ENCODE measurements at places on chromosomes 1 and 21. TPM values are rescaled to one million over a fixed set of nuclear protein-coding genes. Genes with fewer than 3 reads are reported as not detected.

DNA sequence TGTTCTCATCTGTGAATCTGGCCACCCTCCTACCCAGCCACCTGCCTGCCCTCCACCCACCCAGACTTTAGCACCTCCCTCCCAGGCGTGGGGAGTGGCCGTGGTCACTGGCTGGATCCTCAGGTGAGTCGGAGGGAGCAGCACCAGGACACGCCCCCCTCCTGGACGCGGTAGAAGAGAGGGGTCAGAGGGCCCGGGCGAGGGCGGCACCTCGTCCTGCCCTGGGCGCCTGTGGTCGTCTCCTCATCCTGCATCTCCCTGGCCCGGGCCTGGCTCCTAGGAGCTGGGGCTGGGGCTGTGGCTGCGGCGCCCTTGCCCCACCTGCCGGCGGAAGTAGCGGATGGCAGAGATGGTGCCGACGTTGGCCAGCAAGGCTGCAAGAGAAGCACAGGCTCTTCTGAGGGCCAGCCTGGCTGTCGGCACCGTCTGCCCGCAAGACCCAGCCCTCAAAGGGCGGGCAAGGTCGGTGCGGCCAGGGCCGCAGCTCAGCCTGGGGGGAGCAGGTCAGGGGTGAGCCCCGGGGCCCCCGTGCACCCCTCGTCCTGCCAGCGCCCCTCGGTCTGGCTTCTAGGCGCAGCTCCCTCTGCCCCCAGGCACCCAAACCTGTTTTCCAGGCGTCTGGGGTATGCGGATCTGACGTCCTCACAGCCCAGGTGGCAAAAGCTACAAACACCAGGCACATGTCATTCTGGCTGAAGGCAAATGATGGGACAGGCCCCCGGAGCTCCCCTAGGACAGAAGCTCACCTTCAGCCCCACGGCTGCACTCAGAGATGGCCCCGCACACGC is 5.8 kb downstream of the PERM1 start:
- peak; percentile 58 for DNase-seq

GRCh38 chr1:93344484-93344883 is 1.2 kb upstream of the DR1 start:
- no peak for DNase-seq

GRCh38 chr1:174114788-174115448 is 44.4 kb upstream of the RABGAP1L start:
- DNase-seq = peak; percentile 75

DNA sequence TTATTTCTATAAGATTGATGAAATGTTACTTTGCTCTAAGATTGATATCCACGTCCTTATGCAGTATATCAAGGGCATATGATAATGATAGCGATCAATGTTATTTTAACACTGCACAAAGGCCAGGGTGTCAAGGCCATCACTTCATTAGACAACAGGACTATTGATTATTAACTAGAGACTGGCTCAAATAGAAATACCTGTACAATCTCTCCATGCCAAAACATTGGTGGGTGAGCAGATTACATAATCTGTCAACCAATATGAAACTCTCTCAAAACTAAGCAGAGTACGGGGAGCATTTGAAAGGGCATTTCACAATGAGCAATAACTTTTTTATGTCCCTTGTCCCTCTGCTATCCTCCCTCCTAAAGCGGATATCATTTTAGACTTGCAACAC is 566.5 kb upstream of the PKN2 start:
- DNase-seq = no peak

- DNase-seq = no peak
Measured at GRCh38 chr1:236854605-236854983, 59.5 kb downstream of the MTR start.

GRCh38 chr1:168407832-168408538 is 127.3 kb downstream of the TBX19 start:
- DNase-seq = no peak

GRCh38 chr1:202160377-202160940 is at the start of gene PTPN7:
Gene PTPN7 (minus strand): TSS chr1:202160602. CDS start chr1:202159402, 1,200 bp downstream.
- peak; percentile 69 for DNase-seq

DNA sequence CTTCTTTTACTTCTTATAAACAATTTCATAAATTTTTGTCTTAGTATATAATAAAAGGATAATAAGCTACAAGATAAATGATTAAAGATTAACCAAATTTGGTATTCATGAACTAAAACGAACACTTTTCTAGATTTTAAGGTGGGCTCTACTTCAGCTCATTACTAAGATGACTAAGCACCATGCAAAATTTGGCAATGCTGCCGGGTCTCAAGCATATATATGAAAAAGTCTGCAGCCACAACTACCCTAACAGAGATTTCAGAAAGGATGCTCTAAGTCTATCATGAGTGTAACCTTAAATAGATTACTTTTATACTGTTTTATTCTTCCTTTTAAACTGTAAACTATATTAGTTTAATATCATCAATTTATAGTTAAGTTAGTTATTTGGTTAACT is 47.8 kb downstream of the BRWD1 start:
- DNase-seq = no peak

GRCh38 chr1:85884372-85885035 is 176.3 kb upstream of the ZNHIT6 start:
- DNase-seq = no peak

DNA sequence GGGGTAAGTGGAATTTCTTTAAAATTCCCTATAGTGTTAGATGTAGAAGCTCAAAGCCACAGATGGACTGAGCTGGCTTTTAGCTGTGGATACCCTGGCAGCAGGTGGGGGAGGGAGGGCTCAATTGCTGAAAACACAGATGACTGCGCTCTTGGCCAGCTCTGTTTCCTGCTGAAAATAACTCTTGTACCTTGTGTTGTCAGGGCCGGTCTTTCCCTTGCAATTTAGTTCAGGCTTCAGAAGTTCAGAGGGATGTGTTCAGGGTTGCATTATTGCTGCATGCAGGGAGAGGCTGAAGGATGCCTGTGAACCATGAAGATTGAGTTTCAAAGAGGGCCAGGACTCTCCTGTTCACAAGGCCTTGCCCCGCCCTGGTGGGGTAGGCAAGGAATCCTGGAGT is 58.1 kb upstream of the GCLM start:
- no peak for DNase-seq

DNA sequence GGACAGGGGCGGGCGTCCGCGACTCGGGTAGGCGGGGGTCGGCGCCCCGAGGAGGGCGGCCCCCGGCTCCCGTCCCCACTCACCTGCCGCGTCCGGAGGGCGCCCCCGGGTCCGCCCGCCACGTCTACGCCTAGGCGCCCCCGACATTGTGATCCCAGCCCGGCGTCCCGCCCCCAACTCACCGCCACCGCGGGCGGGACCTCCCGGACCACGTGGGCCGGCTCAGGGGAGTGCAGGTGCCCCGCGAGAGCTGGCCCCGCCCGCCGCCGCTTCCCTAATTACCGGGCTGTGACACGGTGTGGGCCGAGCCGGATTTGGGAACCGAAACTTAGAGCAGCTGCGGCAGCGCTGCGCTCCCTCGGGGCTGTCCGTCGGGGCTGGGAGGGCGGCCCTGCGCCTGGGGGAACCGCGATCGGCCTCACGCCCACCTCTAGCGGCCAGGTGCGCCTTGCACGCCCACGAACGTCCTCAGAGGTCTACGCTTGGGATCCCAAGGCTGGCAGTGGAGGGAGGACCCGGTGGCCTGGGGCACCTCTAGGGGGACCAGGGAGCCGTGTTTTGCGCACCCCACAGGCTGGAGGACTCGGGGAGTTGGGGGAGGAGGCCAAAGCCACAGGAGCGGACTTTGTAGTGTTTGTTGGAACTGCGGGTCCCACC is 521 bp upstream of the NADK start:
- DNase-seq = peak; percentile 99

GRCh38 chr1:199646761-199647160 is 380.7 kb upstream of the NR5A2 start:
- DNase-seq = no peak

KLF17 gene
- total RNA-seq = not detected

KPNA6 gene
- 36.3 TPM for total RNA-seq

S100A7A gene
- total RNA-seq = not detected

TMCO1 gene
- 44.5 TPM for total RNA-seq

OR2T2 gene
- total RNA-seq = not detected

MX2 gene
- 3.5 TPM for total RNA-seq

FCRL6 gene
- not detected for total RNA-seq

TBCE gene
- total RNA-seq = 32.6 TPM

PLA2G2D gene
- total RNA-seq = not detected

FCER1G gene
- 0.88 TPM for total RNA-seq

CBR3 gene
- total RNA-seq = not detected

IGSF9 gene
- not detected for total RNA-seq
